NB4 (cell line): ENCODE measurements at places on chromosomes 5 and 9.

DNA sequence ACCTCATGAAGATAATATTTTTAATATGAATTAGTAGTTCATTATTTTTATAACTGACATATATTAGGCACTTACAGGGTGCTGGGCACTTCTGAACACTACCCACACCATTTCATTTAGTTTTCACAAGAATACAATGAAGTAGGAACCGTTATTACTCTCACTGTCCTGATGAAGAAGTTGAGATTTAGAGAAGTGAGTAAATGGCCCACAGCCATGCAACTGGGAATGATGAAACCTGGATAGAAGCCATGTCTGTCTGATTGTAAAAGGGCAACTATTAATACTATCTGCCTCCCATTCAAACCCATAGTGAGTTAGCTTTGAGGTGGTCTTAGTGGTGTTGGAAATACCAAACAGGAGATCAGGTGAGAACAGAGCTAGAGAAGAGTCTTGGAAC, 29.6 kb upstream of the OTULINL start:
- no peak for DNase-seq

DNA sequence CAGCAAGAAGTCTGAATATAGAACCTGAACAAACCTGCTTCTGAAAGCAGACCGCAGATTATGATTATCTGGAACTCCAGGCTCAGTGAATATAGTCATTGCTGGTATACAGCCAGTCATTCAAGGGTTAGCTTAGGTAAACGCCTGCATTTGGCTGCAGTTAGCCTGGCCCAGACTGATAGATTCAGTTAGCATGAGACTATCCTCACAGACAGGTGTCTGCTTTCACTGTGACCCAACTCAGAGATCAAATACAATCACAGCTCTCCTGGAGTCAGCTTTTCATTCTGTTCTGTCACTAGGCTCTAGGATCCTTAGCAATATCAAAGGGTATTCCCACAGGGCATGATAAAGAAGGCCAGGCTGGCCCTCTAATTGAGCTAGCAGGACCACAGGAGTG, 138.6 kb upstream of the PLCXD3 start:
- DNase-seq, result no peak

DNA sequence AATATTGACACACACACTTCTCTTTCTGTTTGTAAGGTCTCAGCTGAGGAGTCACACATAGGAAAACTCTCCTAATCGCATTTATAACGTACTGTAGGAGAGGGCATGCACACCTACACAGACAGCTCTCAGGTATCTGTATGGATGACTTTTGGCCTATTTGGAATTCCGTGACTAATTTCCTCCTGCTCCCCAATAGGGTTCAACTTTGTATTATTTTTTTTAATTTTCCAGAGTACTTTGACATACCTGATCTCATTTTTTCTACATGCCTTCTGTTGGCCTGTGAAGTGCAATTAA, 195.9 kb downstream of the ARHGAP26 start:
- no peak for DNase-seq

- no peak for DNase-seq
Observed at GRCh38 chr5:113660206-113660605, 146.7 kb downstream of the YTHDC2 start.
